ENCODE measurements at places on chromosomes 13 and 19.

DNA sequence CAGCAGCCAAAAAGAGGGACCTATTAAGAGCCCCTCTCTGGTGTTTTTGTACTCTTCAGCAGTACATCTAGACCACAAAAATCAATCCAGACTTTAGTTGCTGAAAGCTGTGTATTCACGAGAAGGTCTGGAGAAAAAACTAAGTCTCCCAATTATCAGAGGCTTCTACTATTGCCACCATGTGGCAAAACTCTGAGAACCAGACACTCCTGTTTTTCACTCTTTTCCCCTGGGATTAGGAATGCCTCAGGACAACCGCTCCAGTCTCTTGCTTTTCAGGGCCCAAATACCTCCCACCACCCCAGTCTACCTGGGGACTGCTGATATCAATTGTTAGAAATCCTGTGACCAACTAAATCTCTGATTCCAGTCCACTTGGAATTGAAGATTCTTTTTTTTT is 30.1 kb upstream of the OBI1 start:
- DNase-seq = no peak

GRCh38 chr13:102354011-102354410 is 47.8 kb downstream of the FGF14 start:
- no peak for DNase-seq

GRCh38 chr13:93304868-93305613 is 78.4 kb downstream of the GPC6 start:
- DNase-seq = no peak

- DNase-seq = peak; percentile 56
Observed at GRCh38 chr19:52170863-52171320, 529 bp downstream of the ZNF836 start.

GRCh38 chr13:29901710-29902631 is 51.6 kb upstream of the UBL3 start:
- no peak for DNase-seq

GRCh38 chr13:105982219-105982930 is 553.1 kb downstream of the EFNB2 start:
- no peak for DNase-seq

DNA sequence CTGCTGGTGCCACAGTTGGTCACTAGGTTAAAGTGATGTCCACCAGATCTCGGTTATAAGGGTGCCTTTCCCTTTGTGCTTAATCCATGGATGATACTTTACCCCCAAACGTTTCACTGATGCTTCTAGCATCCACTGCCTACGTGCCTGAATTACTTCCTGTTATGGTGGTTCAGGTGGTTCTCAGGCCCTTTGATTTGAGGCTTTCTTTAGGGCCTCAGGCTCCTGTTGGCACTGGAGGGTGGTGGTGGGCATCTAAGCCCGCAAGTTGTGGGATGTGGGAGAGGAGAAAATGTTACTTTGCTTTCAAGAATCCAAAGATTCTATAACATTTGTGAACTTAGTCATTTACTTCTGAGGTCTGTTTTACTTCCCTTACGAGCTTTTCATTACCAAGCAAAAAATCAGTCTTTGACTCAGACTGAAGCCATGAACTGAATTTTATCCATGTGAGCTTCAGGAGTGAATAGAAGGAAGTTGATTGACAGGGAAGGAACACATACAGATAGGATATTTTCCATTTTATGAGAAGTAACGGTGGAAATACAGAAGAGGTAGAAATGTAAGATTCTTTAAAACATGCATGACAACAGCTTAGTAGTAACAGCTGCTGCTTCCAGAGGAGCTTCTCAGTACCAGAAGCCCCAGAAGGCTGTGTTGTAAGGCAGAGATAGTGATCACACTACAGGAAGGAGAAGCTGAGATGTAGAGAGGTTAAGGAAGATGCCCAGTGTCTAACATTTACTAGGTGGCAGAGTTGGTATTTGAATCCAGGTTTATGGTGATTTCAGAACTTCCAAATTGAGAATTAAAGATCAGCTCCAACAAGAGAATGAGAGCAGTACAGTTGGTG is 65.0 kb downstream of the ARHGEF7 start:
- no peak for DNase-seq

- peak; percentile 78 for DNase-seq
Observed at GRCh38 chr19:34838753-34839431, 65.9 kb upstream of the ZNF599 start.

GRCh38 chr13:50192272-50192813 is 177.1 kb downstream of the KCNRG start:
- no peak for DNase-seq

GRCh38 chr13:30323524-30323923 is 16.2 kb upstream of the KATNAL1 start:
- no peak for DNase-seq

DNA sequence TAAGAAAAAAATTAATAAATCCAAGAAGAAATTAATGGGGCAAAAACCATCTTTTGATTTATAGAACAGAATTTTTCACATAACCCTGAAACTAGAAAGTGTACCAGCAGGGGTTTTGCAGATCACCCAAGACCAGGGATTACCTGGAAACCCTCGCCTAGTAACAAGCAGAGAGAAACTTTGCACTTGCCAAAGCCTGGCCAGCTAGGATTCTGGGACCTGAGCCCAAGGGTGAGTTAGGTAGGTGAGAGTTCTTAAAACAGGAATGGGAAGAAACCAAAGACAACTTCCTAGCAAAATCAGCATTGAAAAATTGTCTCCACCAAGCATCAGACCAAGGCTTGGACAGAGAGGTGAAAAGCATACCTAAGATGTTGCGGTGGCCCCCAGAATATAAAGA is 247.0 kb upstream of the NBEA start:
- no peak for DNase-seq

- no peak for DNase-seq
Observed at GRCh38 chr19:33508941-33509614, 12.5 kb downstream of the PEPD start.

DNA sequence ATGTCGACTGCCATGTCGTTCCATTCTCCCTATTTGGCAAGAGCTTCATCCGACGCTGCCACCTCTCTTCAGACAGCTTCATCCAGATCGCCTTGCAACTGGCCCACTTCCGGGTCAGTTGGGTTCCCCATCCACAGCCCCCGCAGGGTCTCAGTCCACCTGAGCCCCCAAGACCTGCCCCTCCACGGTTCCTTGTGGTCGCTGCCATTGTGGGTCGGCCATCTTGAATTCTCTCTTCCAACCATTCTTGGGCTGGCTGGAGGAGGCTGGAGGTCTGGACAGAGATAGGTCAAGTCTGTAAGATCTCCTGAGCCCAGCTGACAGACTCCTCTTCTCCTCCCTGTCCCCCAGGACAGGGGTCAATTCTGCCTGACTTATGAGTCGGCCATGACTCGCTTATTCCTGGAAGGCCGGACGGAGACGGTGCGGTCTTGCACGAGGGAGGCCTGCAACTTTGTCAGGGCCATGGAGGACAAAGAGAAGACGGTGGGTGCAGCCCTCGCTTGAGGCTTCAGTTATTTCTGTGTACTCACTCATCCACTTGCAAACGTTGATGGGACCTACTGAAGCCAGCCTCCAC is 19.5 kb downstream of the CPT1C start:
- DNase-seq = no peak

- DNase-seq = peak; percentile 95
Observed at GRCh38 chr19:4768934-4769777, 22.4 kb upstream of the FEM1A start.

DNA sequence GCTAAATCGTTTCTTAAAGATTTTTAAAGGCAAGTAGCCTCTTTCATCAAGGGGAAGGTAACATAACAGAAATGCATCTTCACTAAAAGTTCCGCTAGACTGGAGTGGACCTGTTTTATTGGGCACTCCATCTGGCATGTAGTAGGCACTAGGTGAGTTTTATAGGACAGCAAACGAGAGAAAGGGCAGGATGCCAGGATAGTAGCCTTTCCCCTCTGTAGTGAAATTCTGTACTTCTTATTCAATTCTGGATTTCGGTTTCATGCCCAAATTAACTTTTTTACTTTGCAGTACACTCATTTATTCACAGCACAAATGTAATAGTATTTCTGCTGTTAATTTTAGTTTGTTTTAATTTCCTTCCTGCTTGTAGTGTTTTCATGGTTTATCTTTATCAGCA is 45.2 kb downstream of the GPR180 start:
- DNase-seq = no peak

DNA sequence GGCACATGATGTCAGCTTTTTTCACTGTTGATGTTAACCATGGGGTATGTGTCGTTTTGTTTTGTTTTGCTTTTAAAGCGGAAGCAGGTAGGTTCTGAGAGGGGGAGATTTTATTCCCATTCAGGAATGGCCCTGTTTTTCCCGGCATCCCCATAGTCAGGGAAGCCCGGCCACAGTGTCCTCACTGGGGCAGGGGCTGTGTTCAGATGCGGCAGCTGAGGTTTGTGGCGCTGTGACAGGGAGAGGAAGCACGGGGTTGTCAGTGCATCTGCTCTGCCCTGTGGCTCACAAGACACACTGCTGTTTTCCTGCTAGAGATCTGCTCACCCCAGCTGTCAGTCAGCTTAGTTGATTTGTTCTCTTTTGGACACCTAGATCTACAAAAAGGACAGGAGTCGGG is 27.6 kb downstream of the ANKRD27 start:
- no peak for DNase-seq

GRCh38 chr13:100362781-100363180 is 225.8 kb downstream of the GGACT start:
- no peak for DNase-seq

- no peak for DNase-seq
Observed at GRCh38 chr13:39455521-39456175, 147.3 kb downstream of the LHFPL6 start.

All from ecto neural progenitor cell (in vitro differentiated cells).